Bronchial epithelial cell (primary cell): ENCODE measurements at places on chromosomes 12 and 14. TPM values are rescaled to one million over a fixed set of nuclear protein-coding genes. Genes with fewer than 3 reads are reported as not detected.
A peak's percentile ranks its signal among the peaks of the same experiment; 100 is the strongest.

DNA sequence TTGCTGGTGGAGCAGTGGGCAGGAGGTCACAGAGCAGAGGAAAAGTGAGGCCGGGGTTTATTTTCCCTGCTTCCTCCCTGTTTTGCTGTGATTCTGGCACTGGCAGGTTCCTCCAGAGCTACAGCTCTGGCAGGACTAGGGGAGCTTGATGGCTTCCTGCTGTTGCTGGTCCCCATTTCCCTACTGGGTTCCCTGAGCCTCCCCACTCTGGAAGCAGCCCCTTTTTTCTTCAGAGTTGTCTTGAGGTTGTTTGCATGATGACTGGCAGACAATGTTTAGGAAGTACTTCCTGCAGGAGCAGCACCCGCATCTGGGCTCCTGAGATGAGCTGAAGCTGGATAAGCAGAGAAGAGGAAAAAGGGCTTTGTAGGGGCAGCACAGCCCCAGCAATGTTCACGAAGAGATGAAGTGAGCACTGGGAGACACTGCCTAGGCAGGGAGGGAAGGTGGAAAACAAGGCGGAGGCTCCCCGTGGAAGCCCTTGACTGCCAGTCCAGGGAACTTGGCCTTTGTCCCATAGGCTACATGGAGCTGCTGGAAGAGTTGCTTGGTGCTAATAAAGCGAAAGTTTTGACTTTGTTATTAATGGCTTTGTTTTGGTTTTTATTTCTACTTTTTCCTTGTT is 126.9 kb downstream of the SLC38A6 start:
- no peak for DNase-seq

GRCh38 chr12:4490973-4491372 is 45.4 kb upstream of the FGF6 start:
- no peak for DNase-seq

Gene FICD
- 11.6 and 15.5 TPM in 2 replicates for total RNA-seq

Gene MFAP5
- total RNA-seq = 6.6 and 9.0 TPM in 2 replicates

Gene HCFC2
- 7.6 and 8.7 TPM in 2 replicates for total RNA-seq

DNA sequence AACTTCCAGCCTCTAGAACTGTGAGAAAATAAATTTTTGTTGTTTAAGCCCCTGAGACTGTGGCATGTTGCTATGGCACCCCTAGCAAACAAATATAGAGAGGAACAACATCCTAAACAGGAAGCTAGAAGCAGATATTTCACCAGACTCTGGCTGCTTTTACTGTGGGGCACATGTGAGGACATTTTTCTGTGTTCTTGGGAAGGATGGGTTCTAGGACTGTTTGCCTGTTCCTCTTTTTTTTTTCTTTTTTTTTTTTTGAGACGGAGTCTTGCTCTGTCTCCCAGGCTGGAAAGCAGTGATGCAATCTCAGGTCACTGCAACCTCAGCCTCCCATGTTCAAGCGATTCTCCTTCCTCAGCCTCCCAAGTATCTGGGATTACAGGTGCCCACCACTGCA is 4.2 kb upstream of the HRK start:
- no peak for DNase-seq

Gene COX8C
- not detected in 2 replicates for total RNA-seq

Gene CEP128
- total RNA-seq = 2.4 and 6.6 TPM in 2 replicates

GRCh38 chr14:70663707-70664179 is 22.0 kb downstream of the TTC9 start:
- DNase-seq = no peak

DNA sequence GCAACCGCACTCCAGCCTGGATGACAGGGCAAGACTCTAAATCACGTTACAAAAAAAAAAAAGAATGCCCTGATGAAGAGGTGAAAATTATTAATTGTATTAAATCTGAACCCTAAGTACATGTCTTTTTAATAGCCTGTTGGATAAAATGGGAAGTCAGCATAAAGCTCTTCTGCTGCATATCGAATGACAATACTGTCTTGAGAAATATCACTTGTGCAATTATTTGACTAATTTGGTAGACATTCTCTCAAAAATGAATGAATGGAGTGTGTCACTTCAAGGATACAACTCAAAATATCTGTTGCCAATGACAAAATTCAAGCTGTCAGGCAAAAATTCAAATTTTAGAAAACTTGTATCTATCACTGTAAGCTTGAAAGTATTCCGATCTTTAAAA is 38.9 kb downstream of the DNAI7 start:
- DNase-seq = no peak

GRCh38 chr14:101181446-101182313 is 278.2 kb upstream of the RTL1 start:
- no peak for DNase-seq

Gene KLRK1
- not detected in 2 replicates for total RNA-seq

DNA sequence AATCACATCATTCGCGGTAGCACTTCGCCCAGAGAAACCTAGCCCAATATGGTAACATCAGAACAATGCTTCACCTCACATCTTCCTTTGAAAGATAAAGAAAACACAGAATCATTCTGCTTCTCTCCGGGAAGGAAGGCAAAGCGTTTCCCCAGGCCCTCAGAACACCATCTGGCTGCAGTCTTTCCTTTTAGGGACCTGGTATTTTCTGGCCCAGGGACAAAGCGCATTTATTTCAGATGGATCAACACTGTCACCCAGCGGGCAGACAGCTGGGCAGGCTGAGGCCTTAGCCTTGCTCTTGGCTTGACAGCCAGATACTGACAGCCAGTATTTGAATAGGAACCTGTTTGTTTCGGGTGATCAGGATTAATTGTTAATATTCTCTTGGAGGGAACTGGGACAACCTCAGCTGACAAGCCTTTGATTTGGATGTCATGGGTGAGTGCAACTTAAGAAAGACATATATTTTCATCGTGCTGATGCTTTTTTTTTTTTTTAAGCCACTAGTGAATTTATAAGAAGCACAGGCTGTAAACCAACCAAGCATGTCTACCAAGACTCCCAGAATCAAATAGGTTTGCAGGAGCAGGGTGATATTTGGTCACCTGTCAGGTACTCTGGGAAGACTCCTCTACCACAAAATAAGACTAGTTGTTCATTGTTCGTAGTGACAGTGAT is 118.9 kb downstream of the VEZT start:
- DNase-seq = peak; percentile 69

DNA sequence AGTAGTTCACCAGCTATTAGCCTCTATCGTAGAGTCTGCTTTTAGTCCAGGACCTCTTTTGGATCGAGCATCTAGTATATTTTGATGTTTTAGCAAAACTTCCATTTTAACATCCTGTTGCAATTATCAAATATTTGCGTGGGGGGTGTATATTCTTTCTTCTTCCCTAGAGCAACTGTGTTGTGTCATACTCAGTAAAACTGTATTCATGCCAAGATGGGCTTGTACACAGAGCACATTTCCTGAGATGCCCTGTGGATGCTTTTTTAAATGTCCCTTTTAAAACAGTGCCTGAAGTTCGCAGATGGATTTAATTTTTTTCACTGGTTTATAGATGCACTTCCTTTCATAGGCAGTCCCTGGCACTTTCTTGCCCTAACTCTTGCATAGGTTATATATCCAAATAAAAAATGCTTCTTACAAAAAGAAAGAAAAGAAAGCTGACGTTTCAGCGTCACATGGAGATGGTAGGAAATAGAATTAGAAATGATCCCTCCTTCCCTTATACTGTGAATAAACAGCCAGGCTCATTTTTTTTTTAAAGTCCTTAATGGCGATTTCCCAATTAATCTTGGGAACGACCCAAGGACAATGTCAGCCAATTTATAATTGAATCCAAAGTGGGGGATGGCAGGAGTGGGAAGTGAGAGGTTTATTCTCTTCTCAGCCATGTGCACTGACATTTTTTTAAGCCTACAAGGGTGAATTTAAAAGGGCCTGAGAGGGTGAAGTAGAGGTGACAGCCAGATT is 247.0 kb downstream of the SLC41A2 start:
- peak; percentile 7 for DNase-seq

- no peak for DNase-seq
Observed at GRCh38 chr12:70244409-70244808, 1.2 kb downstream of the CNOT2 start.

Gene NELL2
- not detected in 2 replicates for total RNA-seq

- DNase-seq = no peak
Observed at GRCh38 chr14:90648421-90648820, 167.8 kb downstream of the TTC7B start.

Gene KRT77
- under 0.01 TPM in 1 of 2 replicates, not detected in the other for total RNA-seq

Gene HOXC10
- not detected in 2 replicates for total RNA-seq

Gene GPR162
- total RNA-seq = not detected in 2 replicates

Gene SERPINA9
- total RNA-seq = not detected in 2 replicates

DNA sequence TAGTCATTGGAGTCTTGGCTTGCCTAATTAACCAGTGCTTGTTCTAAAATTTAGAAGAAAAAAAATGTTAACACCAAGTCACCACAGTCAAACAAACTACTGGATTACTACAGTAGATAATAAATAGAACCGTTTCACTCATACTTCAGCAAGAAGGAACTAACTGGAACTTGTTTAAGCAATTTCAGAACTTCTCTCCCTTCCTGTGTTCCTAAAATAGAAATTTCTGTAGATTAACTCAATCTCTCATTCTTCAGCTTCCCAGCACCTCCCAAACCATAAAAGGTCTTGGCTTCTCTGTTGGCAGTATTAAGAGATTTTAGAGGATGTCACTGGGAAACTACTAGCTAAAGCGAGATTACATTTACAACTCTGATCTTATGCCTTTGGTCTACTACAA is 18.6 kb downstream of the GNS start:
- no peak for DNase-seq

Gene GYS2
- 0.26 TPM in 1 of 2 replicates, not detected in the other for total RNA-seq

GRCh38 chr12:57511588-57512325 is 8.6 kb downstream of the DDIT3 start:
- DNase-seq = no peak

DNA sequence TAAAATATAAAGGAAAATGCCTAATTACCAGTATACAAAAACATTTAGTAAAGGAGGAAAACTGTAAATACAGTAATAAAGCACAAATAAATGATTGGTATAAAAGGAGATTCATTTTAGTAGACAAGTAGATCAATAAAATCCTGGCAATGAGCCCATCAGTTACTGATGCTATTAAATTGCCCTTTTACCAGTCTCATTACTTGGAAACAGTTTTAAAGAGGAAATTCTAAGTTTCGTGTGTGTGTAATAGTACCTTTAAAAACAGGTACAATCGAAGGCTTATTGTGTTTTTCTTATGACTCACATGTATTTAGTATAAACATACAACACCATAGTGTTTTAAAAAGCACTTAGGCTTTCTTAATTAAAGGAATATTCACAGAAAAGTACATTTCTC is 46.4 kb upstream of the SYT10 start:
- peak; percentile 1 for DNase-seq

- peak; percentile 57 for DNase-seq
Observed at GRCh38 chr12:55019784-55020183, at the start of gene NEUROD4. NEUROD4 (plus strand) TSS chr12:55019974; CDS start chr12:55026440, 6,466 bp downstream.

Gene OR6C2
- total RNA-seq = not detected in 2 replicates

DNA sequence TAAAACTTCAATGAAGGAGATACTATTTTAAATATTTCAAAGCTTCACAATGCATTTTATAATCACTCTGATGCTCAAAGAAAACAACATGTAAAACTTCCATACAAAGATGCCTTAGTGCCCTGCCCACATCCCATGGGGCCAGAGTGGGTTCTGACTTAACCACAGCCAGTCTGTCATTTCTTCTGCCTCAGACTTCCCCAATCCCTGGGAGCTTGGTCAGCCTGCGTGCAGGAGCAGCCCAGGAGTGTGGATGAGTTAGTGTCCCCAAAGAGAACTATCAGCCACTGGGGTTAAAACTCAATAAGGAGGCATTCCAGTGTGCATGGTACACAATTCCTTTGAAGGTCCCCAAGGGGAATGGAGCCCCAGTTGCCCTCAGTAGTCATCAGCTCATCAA is 100.3 kb downstream of the PTCSC3 start:
- DNase-seq = no peak

Gene SLC39A2
- under 0.01 and 0.26 TPM in 2 replicates for total RNA-seq

- no peak for DNase-seq
Observed at GRCh38 chr14:22491683-22492621, 97.1 kb downstream of the DAD1 start.

GRCh38 chr14:85063747-85064146 is 466.2 kb upstream of the FLRT2 start:
- no peak for DNase-seq

DNA sequence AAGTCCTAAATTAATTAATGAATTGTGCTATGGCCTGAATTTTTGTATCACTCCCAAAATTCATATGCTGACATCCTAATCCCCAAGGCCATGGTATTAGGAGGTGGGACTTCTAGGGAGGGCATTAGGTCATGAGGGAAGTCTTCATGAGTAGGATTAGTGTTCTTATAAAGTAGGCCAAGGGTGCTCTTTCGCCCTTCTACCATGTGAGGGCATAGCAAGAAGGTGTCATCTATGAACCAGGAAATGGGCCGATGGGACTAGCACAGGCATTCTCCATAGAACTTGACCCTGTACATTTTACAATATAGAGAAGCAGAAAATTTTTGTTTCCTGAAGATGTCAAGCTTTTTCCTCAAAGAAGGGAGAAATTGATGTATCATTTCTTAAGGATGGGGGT is 12.5 kb downstream of the SYT10 start:
- DNase-seq = peak; percentile 33

Gene TMTC1
- total RNA-seq = 4.5 and 9.1 TPM in 2 replicates

- no peak for DNase-seq
Observed at GRCh38 chr14:33486332-33486890, 464.5 kb downstream of the EGLN3 start.
